NCI-H2227 treated with DMSO at 0.1 percent for 48 hours (cell line): ENCODE measurements at places on chromosomes 6 and 20.

GRCh38 chr6:99409672-99410071, 15.4 kb downstream of the PNISR start:
- no peak for DNase-seq

GRCh38 chr6:123849406-123849805, 45.7 kb downstream of the NKAIN2 start:
- DNase-seq: no peak

GRCh38 chr6:117615750-117616390, 13.6 kb upstream of the GOPC start:
- DNase-seq: no peak

GRCh38 chr20:32463642-32464400, 105.7 kb downstream of the ASXL1 start:
- DNase-seq: peak; percentile 39

DNA sequence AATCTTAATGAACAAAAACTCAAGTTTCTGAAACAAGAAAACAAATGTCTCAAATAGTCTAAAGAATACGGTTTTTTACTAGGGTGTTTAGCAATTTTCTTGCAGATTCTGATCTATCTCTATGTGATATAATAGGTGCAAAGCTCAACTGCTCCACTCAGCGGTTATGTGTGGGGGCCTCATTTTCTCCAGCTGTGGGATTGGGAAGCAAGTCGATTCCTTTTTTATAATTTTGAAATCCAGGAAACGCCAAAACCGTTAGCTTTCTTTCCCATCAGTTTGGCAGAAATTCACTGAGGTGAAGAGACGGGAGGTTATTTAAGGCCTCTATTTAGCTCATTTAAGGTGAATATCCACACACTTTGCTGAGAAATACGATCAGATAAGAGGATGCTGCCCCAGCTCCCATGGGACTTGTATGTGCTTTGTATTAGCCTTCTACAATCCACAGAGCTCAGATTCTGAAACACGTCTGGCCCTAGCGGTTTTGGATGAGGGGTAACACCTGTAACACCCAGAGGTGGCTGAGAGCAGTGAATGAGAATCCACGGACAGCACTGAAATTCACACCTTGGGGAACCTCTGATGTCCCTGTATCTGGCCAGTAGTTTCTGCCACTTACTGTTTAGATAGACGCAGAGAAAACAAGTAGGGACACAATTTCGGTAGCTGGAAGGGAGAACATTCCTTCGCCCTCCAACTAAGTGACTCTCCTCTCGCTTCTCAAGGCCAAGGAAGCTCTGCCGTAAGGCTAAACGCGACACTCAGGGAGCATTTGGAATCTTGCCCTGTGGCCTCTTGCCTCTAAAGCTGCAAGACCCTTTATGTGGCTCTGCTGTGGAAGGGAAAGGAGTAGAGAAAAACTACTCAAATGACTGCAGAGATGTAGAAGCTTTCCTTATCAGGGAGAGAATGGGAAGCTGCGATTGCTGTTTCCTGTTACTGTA, 6.5 kb upstream of the BCAS4 start:
- peak; percentile 73 for DNase-seq

GRCh38 chr20:19908576-19908975, 108.6 kb upstream of the NAA20 start:
- DNase-seq: no peak

DNA sequence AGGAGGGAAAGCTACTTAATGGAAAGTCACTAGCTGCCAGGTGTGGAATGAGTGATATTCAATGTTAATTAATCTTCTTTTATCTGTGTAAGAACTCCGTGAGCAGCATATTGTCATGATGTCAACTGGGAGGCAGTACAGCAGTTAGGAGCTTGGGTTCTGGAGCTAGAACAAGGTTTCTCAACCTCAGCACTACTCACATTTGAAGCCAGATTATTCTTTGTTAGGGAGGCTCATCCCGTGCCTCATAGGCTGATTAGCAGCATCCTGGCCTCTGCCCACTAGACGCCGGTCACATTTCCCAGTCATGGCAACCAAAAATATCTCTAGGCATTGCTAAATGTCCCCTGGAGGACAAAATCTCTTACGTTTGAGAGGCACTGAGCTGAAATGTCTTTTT, 41.2 kb downstream of the BCAS1 start:
- no peak for DNase-seq

GRCh38 chr6:75611702-75612375, 10.2 kb downstream of the SENP6 start:
- no peak for DNase-seq

DNA sequence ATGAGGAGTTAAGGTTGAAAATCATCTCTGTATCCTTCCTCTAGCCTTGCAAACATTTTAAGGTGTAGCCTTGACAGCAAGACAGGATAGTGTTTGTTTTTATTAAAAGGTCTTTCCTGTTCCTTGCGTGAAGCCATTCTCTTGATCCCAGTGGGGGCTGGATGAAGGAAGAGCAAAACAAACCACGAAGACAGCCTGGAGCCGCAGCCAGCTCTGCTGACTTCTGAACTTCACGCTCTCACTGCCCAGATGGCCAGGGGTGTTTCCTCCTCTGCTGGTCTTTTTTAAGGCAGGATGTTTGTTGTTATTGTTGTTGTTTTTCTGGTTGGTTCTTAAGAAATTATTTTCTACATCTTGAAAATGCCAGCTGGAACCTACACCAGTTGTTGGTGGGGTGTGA, 156.4 kb downstream of the MTHFD1L start:
- no peak for DNase-seq

GRCh38 chr6:150286912-150287311, 81.9 kb upstream of the IYD start:
- no peak for DNase-seq

- no peak for DNase-seq
Measured at GRCh38 chr6:118277631-118278030, 270.5 kb upstream of the PLN start.

GRCh38 chr6:96563853-96564252, 925 bp downstream of the FHL5 start:
- DNase-seq: no peak

DNA sequence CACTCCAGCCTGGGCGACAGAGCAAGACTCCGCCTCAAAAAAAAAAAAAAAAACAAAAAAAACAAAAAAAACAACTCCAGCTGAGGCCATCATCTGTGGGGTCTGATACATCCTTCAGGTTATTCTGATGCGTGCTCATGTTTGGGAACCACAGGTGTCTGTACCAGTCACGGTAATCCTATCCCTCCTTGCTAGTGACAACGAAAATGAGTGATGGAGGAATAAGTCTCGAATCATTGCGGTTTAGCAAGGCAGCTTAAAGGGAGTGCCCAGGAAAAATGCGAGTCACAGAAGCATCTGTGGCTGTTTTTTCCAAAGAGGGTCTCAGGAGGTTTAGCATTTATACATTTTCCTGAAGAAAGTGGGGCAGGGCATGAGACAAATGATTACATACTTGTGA, 48.8 kb downstream of the MCUR1 start:
- no peak for DNase-seq

- DNase-seq: no peak
Measured at GRCh38 chr20:59010321-59010994, 3.4 kb upstream of the CTSZ start.

DNA sequence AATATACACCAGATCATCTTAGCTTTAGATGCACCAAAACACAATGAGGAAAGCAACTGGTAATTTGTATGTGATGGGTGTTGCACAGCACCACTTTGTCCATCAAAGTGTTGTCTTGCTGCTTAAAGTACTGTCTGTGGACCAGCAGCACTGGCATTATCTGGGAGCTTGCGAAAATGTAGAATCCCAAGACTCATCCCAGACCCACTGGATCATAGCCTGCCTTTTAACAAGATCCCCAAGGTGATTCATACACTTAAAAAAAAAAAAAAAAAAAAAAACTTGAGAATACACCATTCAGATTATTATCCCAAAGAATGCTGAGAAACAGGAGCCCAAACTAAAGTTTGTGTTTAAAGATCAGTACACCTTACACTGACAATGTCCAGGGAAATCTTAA, 123.4 kb downstream of the TASP1 start:
- no peak for DNase-seq

GRCh38 chr6:79461205-79461604, 76.0 kb downstream of the LCA5 start:
- DNase-seq: no peak

DNA sequence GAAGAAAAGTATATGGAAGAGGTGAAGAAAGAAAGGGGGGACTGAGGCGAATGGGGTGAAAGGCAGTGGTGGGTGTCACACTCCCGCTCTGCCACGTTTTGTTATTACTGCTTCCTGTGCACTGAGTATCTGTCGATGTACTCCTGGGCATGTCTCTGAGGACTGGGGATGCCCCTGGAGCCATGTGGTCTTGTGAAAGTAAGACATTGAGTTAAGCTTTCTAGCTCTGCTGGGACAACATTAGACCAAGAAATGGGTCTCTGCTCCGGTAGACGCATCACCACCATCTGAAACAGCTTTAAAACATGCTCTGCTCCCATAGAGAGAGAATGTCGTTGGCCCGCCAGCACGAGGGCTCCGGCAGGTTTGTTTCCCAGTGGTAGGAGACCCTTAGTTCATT, 40.0 kb downstream of the IRF4 start:
- DNase-seq: no peak

- DNase-seq: no peak
Measured at GRCh38 chr6:152124429-152125074, 317.1 kb downstream of the ESR1 start.

- DNase-seq: no peak
Measured at GRCh38 chr6:72776456-72776855, 154.6 kb downstream of the KCNQ5 start.

- DNase-seq: no peak
Measured at GRCh38 chr20:7667194-7667593, 273.1 kb downstream of the HAO1 start.

- DNase-seq: no peak
Measured at GRCh38 chr6:164911151-164911550, 398.3 kb downstream of the C6orf118 start.

GRCh38 chr6:148513145-148514071, 170.8 kb downstream of the SASH1 start:
- DNase-seq: no peak

DNA sequence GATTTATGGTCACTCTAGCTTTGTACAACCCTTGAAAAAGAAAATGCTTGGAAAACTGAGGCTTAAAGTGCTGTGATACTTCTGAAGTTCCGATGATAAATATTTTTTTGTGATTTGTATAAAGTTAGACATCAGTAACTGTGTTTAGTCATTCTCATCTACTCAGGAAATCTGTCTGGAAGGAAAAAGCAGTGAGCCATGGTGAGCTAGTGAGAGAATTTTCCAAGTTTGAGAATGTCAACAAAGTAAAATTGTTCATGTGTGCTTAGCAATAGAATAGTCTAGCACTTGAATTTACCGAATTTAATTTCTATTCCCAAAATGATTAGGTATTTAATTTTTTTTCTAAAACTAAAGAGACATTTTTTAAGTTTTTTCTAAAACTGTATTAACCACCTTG, 41.3 kb upstream of the PLCB4 start:
- no peak for DNase-seq

DNA sequence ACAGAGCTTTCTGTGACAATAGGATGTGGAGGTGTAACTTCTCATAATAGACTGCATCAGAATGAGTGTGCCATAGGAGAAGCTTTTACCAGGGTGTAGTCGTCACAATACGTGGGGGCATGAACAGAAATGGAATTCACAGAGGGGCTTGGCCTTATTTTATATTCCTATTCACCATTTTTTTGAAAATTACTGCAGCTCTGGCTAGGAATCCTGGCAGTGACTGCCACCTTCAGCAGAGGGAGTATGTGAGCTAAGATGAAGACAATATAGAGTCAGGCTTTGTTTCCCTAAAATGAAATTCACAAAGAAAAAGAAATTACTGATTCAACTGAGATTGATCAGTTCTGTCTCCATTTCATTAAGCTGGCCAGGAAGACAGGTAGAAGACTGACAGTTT, 13.9 kb downstream of the TOMM6 start:
- no peak for DNase-seq

DNA sequence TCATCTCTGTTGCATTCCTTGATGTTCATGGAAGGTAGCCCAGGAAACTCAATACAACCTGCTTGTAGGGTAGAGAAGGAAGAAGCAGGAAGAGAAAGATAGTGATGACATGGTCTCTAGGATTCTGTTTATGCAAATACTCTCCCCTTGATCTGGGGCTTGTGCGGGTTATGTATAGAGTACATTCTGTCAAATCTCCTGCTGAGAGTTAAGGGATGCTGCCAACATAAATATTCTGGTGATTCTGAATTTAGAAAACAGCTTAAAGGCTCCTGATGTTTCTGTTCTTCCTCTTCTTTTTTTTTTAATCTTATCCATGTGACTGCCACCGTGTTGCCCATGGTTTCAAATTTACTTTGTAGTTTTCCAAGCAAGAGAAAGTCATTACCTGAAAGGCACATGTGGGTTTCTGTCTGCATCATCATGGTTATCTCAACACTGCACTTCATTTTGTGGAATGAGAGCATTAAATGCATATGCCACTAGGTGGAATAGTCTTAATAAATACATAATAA, 150.6 kb downstream of the RPS12 start:
- DNase-seq: no peak

DNA sequence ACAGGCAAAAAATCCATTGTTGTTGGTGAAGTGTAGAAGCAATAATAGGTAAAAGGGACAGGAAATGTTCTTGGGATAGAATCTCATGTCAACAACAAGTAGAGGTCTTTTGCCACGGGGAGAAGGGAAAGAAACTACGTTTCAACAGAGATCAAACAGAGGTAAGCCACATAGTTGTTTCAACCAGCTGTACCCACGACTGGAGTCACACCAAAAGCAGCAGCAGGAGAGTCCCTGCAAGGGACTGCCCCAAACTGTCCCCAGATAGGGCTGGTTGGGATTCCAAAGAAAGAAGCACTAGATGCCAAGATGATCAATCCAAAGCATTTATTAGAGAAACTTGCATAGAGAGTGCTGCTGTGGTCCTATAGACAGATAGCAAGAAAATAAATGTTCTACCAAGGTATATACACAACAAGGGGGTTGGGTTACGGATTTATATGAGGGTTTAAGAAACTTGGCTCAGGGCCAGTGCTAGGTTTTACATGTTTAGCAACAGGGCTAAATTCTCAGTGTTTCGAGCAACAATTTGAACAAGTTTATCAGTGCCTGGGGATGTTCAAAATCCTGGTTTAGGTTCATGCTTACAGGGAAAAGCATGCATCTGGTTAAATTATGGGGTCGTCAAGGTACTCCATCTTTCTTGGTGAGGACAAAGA, 466.5 kb downstream of the MMUT start:
- DNase-seq: no peak

DNA sequence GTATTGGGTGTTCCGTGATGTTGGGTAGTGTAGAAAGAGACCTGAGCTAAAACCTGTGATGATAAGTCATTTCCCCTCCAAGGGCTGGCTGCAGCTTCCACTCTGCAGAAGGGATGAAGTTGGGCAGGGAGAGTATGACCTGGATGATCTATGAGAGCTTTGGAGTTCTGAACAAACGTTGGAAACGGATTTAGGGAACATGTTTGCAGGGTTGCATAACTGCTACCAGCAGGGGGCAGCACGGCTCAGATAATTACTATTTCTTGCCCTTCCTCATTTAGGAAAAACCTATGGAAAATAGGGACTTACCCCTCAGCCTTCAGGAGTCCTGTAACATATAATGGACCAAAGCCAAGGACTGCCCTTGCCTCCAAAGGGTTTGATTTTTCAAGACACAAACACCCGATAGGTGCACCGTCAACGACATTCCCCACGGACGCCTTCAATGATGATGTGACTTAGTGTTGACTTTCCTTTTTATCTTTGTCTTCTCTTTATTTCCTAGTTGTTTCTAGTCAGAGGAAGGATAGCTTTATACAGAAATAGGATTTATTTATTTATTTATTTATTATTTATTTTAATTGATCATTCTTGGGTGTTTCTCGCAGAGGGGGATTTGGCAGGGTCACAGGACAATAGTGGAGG, 164.9 kb upstream of the SASH1 start:
- no peak for DNase-seq

GRCh38 chr6:63689421-63689820, 53.8 kb downstream of the PHF3 start:
- no peak for DNase-seq
